Neural crest cell (in vitro differentiated cells): ENCODE measurements at places on chromosomes 13 and 19. TPM values are rescaled to one million over a fixed set of nuclear protein-coding genes. Genes with fewer than 3 reads are reported as not detected.
A peak's percentile ranks its signal among the peaks of the same experiment; 100 is the strongest.

ZBTB32 gene
- total RNA-seq: not detected in 2 replicates

CD177 gene
- not detected in 2 replicates for total RNA-seq

LIG1 gene
- 144 and 156 TPM in 2 replicates for total RNA-seq

KASH5 gene
- not detected in 2 replicates for total RNA-seq

PLA2G4C gene
- 1.1 and 2.0 TPM in 2 replicates for total RNA-seq

TEX101 gene
- not detected in 2 replicates for total RNA-seq

OVOL3 gene
- not detected in 2 replicates for total RNA-seq

VSTM2B gene
- total RNA-seq: 0.21 TPM in 1 of 2 replicates, not detected in the other

CYP4F11 gene
- total RNA-seq: not detected in 2 replicates

- H3K36me3 ChIP-seq: no peaks in the 10 kb centered on the region
- H3K4me1 ChIP-seq: peaks cover 41% of the 10 kb centered on the region
- H3K4me3 ChIP-seq: peak overlapping the region; percentile 66
- H3K27ac ChIP-seq: no peak overlapping the region
Observed at GRCh38 chr19:43527860-43528622, 1.0 kb upstream of the ETHE1 start.

- peaks cover 44% of the 10 kb centered on the region for H3K36me3 ChIP-seq
- H3K4me3 ChIP-seq: peak overlapping the region; percentile 99
- H3K27ac ChIP-seq: peak overlapping the region; percentile 98
- DNase-seq: no peak
- H3K27me3 ChIP-seq: no peaks in the 10 kb centered on the region
Observed at GRCh38 chr19:37778613-37779126, 716 bp downstream of the ZNF573 start.

- H3K36me3 ChIP-seq: no peaks in the 10 kb centered on the region
- no peaks in the 10 kb centered on the region for H3K4me1 ChIP-seq
- H3K27ac ChIP-seq: no peak overlapping the region
- H3K27me3 ChIP-seq: no peaks in the 10 kb centered on the region
Observed at GRCh38 chr13:101529422-101529821, 76.9 kb downstream of the ITGBL1 start.

DNA sequence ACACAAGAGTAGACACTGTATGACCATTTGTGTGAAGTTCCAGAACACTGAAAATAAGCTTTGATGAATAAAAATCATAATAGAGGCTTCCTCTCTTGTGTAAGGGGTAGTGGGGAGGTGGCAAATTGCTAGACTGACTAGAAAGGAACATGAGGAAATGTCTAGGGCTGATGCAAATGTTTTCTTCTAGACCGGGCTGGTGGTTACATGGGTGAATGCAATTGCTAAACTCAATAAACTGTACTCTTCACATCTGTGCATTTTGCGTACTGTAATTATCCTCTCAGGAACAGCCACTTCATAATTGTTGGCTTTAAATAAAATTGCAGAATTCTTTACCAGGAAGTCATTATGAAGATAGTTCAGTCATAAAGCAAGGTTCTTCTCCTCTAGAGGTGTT lies 5.2 kb upstream of the KBTBD7 start:
- no peak overlapping the region for H3K4me3 ChIP-seq
- no peaks in the 10 kb centered on the region for H3K36me3 ChIP-seq
- H3K27ac ChIP-seq: no peak overlapping the region
- no peaks in the 10 kb centered on the region for H3K27me3 ChIP-seq
- peaks cover 3% of the 10 kb centered on the region for H3K4me1 ChIP-seq
- no peak for DNase-seq

GRCh38 chr13:81442904-81443303 lies 1102.0 kb upstream of the SPRY2 start:
- no peaks in the 10 kb centered on the region for H3K4me1 ChIP-seq
- H3K27me3 ChIP-seq: no peaks in the 10 kb centered on the region
- no peak overlapping the region for H3K4me3 ChIP-seq
- no peaks in the 10 kb centered on the region for H3K36me3 ChIP-seq
- DNase-seq: no peak
- no peak overlapping the region for H3K27ac ChIP-seq

DNA sequence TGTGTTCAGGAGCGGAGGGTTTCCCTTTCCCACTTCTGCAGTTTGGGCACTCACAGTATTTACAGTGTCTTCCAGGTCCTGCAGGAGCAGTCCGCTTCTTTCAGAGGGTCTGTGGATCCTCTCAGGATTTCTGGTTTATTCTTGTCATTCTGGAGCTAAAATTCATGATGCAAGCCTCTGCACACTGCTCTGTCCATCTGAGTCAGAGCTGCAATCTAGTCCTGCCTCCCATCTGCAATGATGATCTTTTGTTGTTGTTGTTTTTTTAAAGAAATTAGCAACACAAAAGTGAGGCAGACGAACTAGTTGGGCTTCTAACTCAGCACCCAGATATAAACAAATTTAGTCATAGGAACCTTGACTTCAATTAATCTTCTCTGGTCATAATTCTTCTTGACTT lies 86.5 kb downstream of the DLEU7 start:
- H3K4me3 ChIP-seq: no peak overlapping the region
- peak overlapping the region; percentile 97 for H3K27ac ChIP-seq
- no peaks in the 10 kb centered on the region for H3K27me3 ChIP-seq
- no peak for DNase-seq

DNA sequence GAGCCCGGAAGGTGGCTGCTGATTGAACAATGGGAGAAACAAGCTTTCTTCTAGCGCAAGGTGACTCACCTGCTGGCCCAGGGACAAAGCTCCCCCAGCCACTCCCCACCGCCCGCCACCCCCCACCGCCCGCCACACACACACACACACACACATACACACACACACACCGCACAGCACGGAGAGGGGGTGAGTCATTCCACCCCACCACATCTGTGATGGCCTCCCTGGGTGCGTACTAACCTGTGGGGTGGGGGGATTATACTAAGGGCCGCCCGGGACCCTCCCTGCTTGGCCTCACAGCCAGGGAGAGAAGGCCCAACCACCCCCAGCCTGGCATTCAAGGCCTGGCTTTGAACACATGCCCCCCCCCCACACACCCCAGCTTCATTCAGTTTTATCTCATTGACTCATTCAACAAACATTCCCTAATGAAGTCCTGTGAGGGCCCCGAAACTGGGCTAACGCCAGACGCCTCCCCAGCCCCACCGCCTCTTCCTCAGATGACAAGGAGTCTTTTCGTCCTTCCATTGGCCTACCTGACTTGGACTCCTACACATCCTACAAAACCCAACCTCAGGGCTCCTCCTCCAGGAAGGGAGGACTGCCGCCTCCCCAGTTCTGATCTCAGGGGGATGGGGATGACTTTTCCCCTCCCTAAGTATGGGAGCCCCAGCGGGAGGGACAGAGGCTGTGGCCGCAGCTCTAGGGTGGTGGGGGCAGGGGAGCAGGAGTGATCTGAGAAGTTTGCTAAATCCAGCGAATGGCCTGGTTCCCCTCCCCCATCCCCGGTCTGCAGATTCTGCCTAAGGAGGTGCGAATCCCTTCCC lies 5.8 kb upstream of the ONECUT3 start:
- no peaks in the 10 kb centered on the region for H3K36me3 ChIP-seq
- H3K4me1 ChIP-seq: no peaks in the 10 kb centered on the region
- H3K4me3 ChIP-seq: no peak overlapping the region
- peaks cover 86% of the 10 kb centered on the region for H3K27me3 ChIP-seq
- DNase-seq: no peak
- H3K27ac ChIP-seq: no peak overlapping the region
